ENCODE measurements at places on chromosomes 13 and 19.

GRCh38 chr19:58552655-58553054 is 2.2 kb downstream of the CHMP2A start:
- no peak for DNase-seq

DNA sequence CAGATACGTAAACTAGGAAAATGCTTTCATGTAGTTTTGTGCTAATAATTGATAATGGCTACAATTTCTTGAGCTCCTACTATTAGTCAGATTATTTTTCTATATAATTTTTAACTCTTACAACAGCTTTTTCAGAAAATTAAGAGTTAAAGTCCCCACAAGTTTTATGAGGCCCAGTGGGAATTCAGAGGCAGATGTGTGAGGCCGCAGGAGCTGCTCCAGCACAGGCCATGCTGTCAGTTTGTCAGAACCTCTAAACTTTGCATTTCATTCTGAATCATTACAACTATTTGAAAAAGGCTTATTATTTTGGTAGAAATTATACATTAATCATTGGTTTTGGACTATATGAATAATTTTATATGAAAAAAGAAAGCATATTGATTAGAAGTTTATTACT is 370.8 kb downstream of the MYO16 start:
- no peak for DNase-seq

DNA sequence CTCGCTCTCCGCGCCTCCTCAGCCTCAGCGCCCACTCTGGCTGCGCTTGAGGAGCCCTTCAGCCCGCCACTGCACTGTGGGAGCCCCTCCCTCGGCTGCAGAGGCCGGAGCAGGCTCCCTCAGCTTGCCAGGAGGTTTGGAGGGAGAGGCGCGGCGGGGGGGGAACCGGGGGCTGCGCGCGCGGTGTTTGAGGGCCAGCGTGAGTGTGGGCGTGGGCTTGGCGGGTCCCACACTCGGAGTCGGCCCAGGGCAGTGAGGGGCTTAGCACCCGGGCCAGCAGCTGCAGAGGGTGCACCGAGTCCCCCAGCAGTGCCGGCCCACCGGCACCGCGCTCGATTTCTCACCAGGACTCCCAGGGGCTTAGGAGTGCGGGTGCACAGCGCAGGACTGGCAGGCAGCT is 1220.9 kb downstream of the PCDH9 start:
- DNase-seq, result no peak

DNA sequence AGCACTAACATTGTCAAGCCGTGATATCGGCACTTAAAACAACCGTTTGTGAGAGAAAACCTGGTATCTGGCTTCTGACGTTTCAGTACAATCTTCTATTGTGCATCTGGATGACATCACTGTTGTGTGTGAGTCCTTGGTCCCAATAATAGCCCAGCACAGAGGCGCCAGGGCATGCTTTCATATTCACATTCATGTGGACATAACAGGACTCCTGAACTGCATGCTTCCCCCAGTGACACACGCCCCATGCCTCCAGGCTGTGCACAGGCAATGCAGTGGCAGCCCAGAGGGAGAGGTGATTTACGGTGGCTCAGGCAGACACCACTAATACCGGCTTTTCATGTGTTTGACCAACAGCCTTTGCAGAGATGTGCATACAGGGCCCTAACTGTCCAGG is 58.1 kb downstream of the MRPL57 start:
- no peak for DNase-seq

GRCh38 chr13:103935117-103935516 is 868.9 kb upstream of the SLC10A2 start:
- no peak for DNase-seq

- no peak for DNase-seq
These were observed 183.5 kb upstream of the UBL3 start for GRCh38 chr13:30033681-30034457.

GRCh38 chr19:887599-887998 is 5.4 kb downstream of the MED16 start:
- no peak for DNase-seq

DNA sequence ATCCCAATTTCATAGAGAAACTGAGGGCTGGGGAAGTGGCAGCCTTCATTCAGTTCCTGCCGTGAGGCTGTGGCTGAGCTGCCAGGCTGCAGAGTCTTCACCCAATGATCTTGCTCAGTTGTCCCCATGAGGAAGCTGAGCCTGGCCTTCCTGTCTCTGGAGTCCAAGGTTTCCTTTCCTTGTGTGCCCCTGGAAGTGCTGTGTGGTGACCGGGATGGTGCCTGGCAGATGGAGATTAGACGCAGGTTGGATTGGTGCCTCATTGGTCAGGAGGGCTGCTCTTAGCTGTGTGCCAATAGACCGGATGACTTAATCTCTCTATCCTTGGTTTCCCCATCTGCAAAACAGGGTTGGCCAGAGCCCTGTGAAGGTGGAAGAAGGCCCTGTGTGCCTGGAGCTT is 24.6 kb downstream of the DNM2 start:
- no peak for DNase-seq

- DNase-seq, result no peak
These were observed at the start of gene USP12 for GRCh38 chr13:27171244-27171826. USP12 (minus strand) TSS chr13:27171811; CDS start chr13:27171639, 172 bp downstream.

- DNase-seq, result peak; percentile 63
These were observed 6.9 kb downstream of the PEAK3 start for GRCh38 chr19:2274931-2275535.

DNA sequence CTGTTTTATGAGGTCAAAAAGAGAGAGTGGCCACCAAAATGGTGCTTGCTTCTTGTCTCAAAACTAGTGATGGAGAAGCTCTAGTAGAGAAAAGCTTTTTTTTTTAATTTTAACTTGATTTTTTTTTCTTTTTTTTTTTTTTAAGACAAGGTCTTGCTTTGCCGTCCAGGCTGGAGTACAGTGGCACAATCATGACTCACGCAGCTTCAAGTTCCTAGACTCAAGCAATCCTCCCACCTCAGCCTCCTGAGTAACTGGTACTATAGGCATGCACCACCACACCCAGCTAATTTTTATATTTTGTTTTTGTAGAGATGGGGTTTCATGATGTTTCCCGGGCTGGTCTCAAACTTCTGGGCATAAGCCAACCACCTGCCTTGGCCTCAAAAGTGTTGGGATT is 279.0 kb downstream of the TBC1D4 start:
- no peak for DNase-seq

DNA sequence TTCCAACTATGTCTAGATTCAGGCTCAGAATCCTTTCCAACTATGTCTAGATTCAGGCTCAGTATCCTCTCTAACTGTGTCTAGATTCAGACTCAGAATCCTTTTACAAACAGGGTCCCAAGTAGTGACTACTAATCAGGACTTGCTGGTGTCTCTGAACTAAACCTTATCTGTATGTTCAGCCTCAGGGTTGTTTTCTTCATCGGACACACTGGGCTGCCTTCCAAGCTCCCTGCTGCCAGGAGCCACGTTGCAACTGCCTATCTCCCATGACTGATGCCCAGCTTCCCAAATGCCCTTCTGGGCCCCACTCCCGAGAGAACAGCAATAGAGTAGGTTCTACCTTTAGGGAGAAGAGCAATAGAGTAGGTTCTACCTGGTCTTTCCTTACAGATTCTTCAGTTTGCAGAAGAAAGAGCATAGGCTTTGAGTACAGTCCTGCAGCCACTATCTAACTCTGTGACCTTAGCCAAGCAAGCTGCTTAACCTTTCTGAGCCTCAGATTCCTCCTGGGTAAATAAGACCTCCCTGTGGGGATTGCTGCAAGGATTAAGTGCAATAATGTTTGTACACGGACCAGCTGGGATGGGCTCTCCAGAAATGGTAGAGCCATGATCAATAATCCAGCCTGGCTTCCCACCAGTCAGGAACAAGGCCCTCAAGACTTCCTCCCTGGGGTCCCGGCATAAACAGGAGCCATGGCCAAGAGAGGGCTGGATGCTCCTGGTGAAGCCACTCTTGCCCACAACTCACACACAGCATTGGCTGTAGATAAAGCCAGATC is 61.5 kb downstream of the ZIC5 start:
- DNase-seq, result no peak

- DNase-seq, result no peak
These were observed 11.5 kb downstream of the MAG start for GRCh38 chr19:35303357-35303915.

DNA sequence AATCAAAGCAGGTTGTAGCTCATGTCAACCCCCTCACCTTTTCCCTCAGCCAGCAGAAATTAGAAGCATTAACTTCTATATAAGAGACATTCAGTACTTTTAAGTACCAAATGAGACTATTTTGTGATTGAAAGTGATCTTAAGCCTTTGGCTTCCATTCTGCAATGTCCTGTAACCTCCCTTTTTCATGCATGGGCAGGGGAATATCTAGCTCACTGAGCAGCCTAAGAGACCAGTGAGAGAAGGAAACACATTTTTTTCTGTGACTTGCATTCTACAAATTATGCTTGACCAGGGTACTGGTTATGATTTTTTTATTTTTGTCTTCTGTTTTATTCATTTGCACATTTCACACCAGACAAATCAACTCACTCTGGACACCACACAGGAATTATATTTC is 369.6 kb downstream of the KCTD12 start:
- no peak for DNase-seq
